ENCODE measurements at places on chromosomes 4 and X.

- no peak for DNase-seq
These were observed 1554.0 kb upstream of the PCDH10 start for GRCh38 chr4:131595140-131595539.

DNA sequence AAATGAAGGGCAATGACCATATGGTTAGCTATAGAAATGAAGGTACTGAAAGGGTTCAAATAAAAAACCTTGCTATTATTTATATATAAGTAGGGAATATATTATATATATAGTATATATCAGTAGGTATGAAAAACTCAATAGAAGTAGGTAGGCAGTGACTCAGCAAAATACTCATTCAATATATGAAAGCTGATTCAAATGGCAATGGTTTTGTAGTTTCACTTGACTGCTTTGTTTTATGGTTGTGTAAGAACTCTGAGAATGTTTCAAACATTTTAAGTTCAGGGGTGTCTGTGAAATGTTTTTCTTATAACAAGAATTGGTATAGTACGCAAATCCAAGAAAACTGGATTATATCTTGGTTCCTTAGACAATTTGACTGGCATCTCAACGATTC lies 4.1 kb downstream of the ZNF280C start:
- no peak for DNase-seq

DNA sequence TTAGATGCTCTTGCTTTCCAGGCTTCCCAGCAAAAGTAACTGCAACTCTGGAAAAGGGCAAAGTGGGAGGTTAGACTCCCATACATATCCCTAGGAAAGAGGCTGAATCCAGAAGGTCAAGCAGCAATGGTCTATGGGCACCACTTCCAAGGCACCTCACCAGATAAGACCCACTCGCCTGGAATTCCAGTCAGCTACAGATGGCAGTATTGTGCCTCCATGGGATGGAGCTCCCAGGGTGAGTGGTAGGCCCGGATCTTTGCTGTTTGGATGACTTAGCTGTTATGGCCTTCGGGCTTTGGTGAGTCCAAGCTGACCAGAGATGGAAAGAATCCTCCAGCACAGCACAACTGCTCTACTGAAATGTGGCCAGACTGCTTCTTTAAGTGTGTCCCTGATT lies 688.0 kb downstream of the PCDH19 start:
- peak; percentile 6 for DNase-seq

GRCh38 chrX:44130189-44130588 lies 157.0 kb upstream of the NDP start:
- no peak for DNase-seq
